CD8-positive, alpha-beta memory T cell (primary cell): ENCODE measurements at places on chromosomes 12 and 14. TPM values are rescaled to one million over a fixed set of nuclear protein-coding genes. Genes with fewer than 3 reads are reported as not detected.
A peak's percentile ranks its signal among the peaks of the same experiment; 100 is the strongest.

- H3K4me3 ChIP-seq, result no peak overlapping the region
- no peaks in the 10 kb centered on the region for H3K27me3 ChIP-seq
- no peaks in the 10 kb centered on the region for H3K36me3 ChIP-seq
- DNase-seq, result no peak
- H3K4me1 ChIP-seq, result no peaks in the 10 kb centered on the region
These were observed 82.6 kb upstream of the CCDC91 start for GRCh38 chr12:28107679-28108078.

DNA sequence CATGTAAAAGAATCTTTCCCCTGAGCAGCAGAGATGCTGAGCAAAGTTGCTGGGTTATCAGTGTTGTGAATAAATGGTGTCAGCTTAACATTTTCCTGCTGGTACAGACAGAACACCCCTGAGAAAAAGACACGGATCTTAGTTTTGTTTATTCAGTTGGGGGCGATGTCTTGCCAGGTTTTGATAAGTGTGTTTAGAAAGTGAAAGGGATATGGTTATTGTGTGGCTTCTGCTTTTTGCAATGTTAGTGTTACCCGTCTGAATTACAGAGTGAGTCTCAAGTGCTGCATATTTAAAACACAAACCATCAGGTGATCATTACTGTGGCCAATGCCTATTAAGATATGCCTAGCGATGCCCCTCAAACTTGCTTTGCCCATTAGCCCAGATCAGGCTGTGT, 864.6 kb upstream of the SEL1L start:
- H3K36me3 ChIP-seq, result no peaks in the 10 kb centered on the region
- H3K27ac ChIP-seq, result no peak overlapping the region
- no peak overlapping the region for H3K4me3 ChIP-seq
- H3K27me3 ChIP-seq, result no peaks in the 10 kb centered on the region
- H3K4me1 ChIP-seq, result no peaks in the 10 kb centered on the region
- DNase-seq, result no peak

Gene LMO3
- polyA plus RNA-seq, result not detected

Gene ZBTB42
- 2.7 TPM for polyA plus RNA-seq

Gene MAP3K9
- 1.9 TPM for polyA plus RNA-seq

DNA sequence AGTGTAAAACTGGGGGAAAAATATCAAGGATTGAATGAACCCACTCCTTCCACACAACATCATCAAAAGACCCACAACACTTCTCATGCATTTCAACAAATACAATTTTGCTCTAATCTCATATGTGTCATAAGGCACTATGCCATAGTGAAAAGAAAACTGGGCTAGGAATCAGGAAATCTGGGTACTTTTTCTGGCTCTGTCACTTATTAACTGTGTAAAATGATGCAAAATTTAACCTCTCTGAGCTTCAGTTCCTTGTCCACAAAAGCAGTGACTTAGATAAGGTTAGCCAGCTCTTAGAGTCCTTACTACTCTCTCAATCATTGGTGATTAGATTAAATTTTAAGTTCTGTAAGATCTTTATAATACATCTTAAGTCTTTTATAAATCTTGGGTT, 250.5 kb upstream of the SOX5 start:
- H3K4me3 ChIP-seq, result no peak overlapping the region
- H3K4me1 ChIP-seq, result no peaks in the 10 kb centered on the region
- no peaks in the 10 kb centered on the region for H3K27me3 ChIP-seq
- no peaks in the 10 kb centered on the region for H3K36me3 ChIP-seq
- no peak overlapping the region for H3K27ac ChIP-seq

- no peak for DNase-seq
- H3K36me3 ChIP-seq, result no peaks in the 10 kb centered on the region
- no peak overlapping the region for H3K27ac ChIP-seq
- H3K4me3 ChIP-seq, result no peak overlapping the region
These were observed 495.4 kb upstream of the SEL1L start for GRCh38 chr14:82029038-82029437.

- no peaks in the 10 kb centered on the region for H3K36me3 ChIP-seq
- H3K27me3 ChIP-seq, result no peaks in the 10 kb centered on the region
- H3K4me1 ChIP-seq, result no peaks in the 10 kb centered on the region
- DNase-seq, result no peak
- H3K4me3 ChIP-seq, result no peak overlapping the region
- no peak overlapping the region for H3K27ac ChIP-seq
These were observed 42.1 kb upstream of the LGR5 start for GRCh38 chr12:71397433-71397954.

DNA sequence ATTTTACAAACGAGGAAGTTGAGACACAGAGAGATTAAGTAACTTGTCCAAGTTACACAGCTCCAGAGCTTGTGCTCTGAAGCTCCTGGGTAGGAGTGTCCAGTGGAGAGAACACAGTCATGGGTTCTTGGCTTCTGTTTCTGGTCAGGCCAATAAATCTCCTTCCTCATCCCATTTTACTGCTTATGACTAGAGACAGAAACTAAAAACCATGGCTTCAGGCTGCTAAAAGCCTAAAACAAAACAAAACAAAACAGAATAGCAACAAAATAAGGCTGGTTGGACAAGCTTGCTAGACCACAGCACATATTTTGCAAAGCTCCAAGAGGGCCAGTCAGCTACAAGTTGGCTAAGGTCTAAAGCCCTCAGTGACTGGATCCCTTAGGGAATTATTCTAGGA, 49.8 kb downstream of the PTGER2 start:
- H3K4me1 ChIP-seq, result no peaks in the 10 kb centered on the region
- no peaks in the 10 kb centered on the region for H3K27me3 ChIP-seq
- no peaks in the 10 kb centered on the region for H3K36me3 ChIP-seq
- no peak overlapping the region for H3K27ac ChIP-seq

GRCh38 chr12:105233041-105233905, 2.7 kb downstream of the APPL2 start:
- H3K4me1 ChIP-seq, result peaks cover 43% of the 10 kb centered on the region
- H3K36me3 ChIP-seq, result peaks cover 4% of the 10 kb centered on the region
- no peak for DNase-seq
- H3K27me3 ChIP-seq, result no peaks in the 10 kb centered on the region
- no peak overlapping the region for H3K4me3 ChIP-seq
- H3K27ac ChIP-seq, result no peak overlapping the region

GRCh38 chr12:66708704-66709456, 30.0 kb upstream of the GRIP1 start:
- H3K4me1 ChIP-seq, result peaks cover 17% of the 10 kb centered on the region
- DNase-seq, result no peak
- no peaks in the 10 kb centered on the region for H3K36me3 ChIP-seq
- H3K27me3 ChIP-seq, result no peaks in the 10 kb centered on the region
- no peak overlapping the region for H3K4me3 ChIP-seq
- H3K27ac ChIP-seq, result no peak overlapping the region

Gene GARIN6
- polyA plus RNA-seq, result not detected

DNA sequence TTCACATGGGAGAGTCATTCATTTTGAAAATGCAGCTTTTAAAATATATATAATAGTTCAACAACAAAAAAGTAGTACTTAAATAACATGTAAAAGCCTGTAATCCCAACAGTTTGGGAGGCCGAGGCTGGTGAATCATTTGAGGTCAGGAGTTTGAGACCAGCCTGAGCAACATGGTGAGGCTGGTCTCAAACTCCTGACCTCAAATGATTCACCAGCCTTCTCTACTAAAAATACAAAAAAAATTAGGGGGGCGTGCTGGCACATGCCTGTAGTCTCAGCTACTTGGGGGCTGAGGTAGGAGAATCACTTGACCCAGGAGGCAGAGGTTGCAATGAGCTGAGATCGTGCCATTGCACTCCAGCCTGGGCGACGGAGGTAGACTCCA, 256.3 kb upstream of the RGS6 start:
- no peak overlapping the region for H3K4me3 ChIP-seq
- no peak for DNase-seq
- no peaks in the 10 kb centered on the region for H3K4me1 ChIP-seq
- no peak overlapping the region for H3K27ac ChIP-seq
- peaks cover 7% of the 10 kb centered on the region for H3K36me3 ChIP-seq

GRCh38 chr14:70714055-70714550, 72.4 kb downstream of the TTC9 start:
- H3K4me1 ChIP-seq, result peaks cover 7% of the 10 kb centered on the region
- no peaks in the 10 kb centered on the region for H3K27me3 ChIP-seq
- H3K27ac ChIP-seq, result no peak overlapping the region

GRCh38 chr12:130147875-130148596, 14.2 kb upstream of the FZD10 start:
- no peaks in the 10 kb centered on the region for H3K27me3 ChIP-seq
- H3K36me3 ChIP-seq, result no peaks in the 10 kb centered on the region
- H3K4me3 ChIP-seq, result no peak overlapping the region
- no peaks in the 10 kb centered on the region for H3K4me1 ChIP-seq
- no peak overlapping the region for H3K27ac ChIP-seq
- DNase-seq, result no peak

DNA sequence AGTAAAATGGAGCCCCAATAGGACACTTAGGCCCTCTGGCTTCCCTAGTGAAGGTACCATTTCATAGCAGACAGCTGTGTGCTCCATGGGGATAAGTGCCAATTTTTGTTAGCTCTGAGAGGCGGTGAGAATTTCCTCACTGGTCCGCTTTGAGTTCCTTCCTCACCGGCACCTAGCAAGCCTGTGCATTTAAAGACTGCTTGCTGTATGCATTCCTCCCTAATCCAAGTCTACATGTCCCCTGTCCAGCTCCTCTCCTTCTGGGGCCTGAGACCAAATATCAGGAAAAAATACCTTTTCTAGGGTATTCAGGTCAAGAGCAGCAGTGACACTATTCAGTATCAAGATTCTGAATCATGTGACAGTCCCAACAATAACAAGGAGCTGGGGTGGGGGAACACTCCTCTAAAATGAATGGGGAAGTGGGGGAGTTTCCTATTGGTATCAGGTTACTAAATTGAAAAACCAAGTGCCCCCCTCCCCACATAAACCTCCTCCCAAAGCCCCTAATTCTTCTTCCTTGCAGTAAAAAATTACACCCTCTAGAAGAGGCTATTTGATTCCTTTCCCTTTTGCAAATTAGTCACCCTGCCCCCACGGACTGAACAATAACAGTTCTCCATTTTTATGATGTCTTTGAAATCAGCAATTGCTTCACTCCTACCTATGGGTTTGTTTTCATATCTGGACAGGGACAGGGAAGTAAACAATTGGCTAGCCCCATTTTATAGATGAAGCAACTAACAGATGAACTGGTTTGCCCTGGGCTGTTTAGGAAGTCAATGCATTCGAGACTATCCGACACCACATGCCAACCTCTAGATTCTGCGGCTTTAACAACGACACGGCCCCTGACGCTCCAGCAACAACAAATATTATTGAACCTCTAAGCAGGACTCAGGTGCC, 28.9 kb downstream of the BCL11B start:
- no peaks in the 10 kb centered on the region for H3K27me3 ChIP-seq
- peak overlapping the region; percentile 70 for H3K4me3 ChIP-seq
- H3K27ac ChIP-seq, result peak overlapping the region; percentile 64

DNA sequence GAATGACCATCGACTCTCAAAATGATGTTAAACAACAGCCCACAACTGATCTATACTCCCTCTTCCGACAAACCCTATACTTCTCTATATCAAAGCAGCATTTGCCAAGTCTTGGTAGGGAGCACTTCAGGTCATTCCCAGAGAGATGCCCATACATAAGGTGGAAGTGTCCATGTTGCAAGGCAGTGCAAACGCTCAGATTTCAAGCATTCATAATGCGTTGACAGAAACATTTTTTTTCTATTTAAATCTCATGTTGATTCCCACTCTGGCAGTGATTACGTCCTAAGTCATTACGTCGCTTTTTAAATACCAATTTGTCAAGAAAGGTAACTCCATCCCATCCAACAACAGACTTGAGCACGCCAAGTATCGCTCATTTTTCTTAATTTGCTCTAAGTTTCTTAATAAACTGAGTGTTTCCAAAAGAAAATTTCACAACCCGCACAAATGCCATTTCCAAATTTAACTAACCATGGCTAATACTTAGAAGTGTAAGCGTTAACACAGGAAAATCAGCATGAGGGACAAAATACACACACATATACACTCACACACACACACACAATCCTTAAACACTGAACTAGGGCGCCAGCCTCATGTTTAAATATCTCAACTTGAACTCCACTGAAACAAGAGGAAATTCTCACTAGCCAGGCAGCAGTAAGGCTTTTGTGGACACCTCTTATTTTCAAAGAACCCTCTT, 1.1 kb downstream of the GXYLT1 start:
- peak overlapping the region; percentile 5 for H3K27ac ChIP-seq
- H3K4me3 ChIP-seq, result peak overlapping the region; percentile 42
- no peaks in the 10 kb centered on the region for H3K27me3 ChIP-seq
- no peak for DNase-seq

DNA sequence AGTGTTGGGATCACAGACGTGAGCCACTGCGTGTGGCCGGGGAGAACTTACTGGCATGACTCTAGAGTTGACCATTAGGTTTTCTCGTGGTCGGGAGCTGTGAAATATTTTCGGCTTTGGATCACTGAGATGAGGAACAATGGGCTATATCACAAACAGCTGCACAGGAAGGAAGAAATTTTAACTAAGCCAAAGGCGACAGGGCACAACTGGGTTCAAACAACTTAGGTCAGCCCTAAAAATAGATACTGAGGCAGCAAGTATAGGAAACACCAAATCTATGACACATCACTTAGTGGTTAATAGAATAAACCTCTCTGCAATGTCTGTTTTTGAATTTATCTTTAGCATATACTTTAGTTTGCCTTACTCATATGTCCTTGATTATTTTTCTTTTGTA, 162.9 kb downstream of the LRIG3 start:
- H3K4me1 ChIP-seq, result no peaks in the 10 kb centered on the region
- no peaks in the 10 kb centered on the region for H3K36me3 ChIP-seq
- no peaks in the 10 kb centered on the region for H3K27me3 ChIP-seq
- DNase-seq, result no peak

DNA sequence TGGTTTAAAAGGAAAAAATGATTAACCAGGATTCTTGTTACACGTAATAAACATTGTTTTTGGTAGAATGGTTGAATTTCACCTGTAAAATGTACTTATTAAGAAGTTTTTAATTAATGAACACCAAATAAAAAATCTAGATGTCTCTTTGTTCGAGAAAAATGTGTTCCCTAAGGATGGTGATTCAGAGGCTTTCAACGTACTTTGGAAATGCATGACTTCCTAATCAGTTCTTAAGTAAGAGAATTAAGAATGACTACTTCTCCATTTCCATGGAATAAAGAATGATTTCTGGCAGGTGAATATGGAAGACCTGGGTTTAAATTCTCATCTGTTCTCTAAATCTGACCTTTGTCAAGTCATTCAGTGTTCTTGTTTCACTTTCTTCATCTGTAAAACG, 428.6 kb downstream of the KCNH5 start:
- H3K27me3 ChIP-seq, result no peaks in the 10 kb centered on the region
- no peak for DNase-seq
- no peaks in the 10 kb centered on the region for H3K4me1 ChIP-seq
- no peak overlapping the region for H3K27ac ChIP-seq
